A172 (cell line): ENCODE measurements at places on chromosomes 4 and X. TPM values are rescaled to one million over a fixed set of nuclear protein-coding genes. Genes with fewer than 3 reads are reported as not detected.

GRCh38 chr4:38920186-38920585, 52.6 kb downstream of the FAM114A1 start:
- no peak for DNase-seq

DNA sequence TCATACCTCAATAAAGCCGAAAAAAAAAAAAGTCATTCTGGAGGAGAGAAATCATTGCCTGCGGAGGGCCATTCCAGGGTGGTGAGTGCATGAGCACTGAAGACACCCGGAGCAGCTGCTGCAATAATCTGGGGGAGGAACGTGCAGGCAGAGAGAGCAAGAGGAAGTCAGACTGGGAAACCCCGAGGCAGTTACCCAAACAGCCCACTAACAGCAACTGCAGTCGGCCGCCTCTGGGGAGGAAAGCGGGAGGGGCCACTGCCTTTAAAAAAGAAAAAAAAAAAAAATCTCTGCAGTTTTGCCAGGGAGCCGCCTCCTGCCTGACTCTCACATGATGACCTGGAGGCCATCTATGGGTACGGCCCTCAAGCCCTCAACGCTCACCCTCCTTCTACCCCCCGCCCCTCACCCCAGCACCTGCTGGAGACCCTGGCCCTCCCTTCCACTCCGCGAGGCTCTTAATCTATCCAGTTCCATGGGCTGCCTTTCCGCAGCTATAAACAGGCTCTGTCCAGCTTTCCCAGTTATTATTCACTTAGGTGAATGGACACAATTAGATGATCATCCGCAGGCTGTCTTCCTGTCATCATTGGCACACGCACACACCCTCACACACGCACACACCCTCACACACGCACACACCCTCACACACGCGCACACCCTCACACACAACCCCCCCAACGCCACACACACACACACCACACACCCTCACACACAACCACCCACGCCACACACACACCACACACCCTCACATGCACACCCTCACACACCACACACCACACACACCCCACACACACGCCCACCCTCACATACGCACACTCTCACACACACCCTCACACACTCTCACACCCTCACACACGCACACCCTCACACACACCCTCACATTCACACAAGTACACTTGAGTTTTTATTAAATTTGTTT, 3.4 kb upstream of the AVPR2 start:
- peak; percentile 94 for DNase-seq

GRCh38 chrX:75746891-75747639, 38.0 kb downstream of the MAGEE2 start:
- peak; percentile 1 for DNase-seq

- no peak for DNase-seq
Measured at GRCh38 chrX:20205927-20206708, 60.6 kb downstream of the RPS6KA3 start.

DNA sequence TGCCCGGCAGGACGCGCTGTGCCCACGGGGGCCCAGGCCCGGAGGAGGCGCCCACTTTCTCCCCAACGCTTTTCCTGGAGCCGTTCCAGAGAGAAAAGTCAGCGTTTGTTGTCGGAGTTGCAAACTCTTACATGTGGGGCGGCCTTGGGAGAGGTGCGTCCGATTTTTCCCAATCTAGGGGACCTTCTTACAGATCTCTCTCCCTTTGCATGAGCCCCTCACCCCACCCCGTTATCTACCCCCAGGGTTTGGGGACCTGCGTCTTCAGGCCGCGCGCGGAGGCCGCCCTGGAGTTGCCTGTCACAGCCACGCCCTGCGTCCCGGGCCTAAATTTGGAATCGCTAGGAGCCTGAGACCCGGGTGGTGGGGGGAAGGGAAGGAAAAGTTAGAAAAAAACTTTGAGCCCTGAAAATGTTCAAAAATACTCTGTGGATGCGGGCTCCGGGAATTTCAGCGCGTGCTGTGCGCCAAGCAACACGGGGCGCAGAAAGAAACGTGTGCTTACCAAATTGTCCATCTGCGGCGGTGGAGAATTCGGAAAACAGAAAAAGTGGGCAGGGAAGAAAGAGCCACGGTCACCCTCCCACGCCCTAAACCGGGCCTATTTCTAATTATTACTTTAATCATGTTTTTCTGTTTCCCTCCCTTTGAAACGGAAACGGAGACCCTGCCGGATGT, 587 bp downstream of the CD99 start:
- peak; percentile 44 for DNase-seq

GRCh38 chrX:24860140-24860539, 155.6 kb downstream of the ARX start:
- no peak for DNase-seq

GRCh38 chrX:107982356-107982755, at the start of gene TEX13B:
Gene TEX13B, minus strand, starts transcription at chrX:107982370. Its CDS starts 243 bp downstream, at chrX:107982127.
- no peak for DNase-seq

GRCh38 chr4:123941306-123941705, 544.7 kb downstream of the SPRY1 start:
- no peak for DNase-seq

GRCh38 chr4:181959121-181959520, 284.1 kb upstream of the TENM3 start:
- DNase-seq: peak; percentile 78

DNA sequence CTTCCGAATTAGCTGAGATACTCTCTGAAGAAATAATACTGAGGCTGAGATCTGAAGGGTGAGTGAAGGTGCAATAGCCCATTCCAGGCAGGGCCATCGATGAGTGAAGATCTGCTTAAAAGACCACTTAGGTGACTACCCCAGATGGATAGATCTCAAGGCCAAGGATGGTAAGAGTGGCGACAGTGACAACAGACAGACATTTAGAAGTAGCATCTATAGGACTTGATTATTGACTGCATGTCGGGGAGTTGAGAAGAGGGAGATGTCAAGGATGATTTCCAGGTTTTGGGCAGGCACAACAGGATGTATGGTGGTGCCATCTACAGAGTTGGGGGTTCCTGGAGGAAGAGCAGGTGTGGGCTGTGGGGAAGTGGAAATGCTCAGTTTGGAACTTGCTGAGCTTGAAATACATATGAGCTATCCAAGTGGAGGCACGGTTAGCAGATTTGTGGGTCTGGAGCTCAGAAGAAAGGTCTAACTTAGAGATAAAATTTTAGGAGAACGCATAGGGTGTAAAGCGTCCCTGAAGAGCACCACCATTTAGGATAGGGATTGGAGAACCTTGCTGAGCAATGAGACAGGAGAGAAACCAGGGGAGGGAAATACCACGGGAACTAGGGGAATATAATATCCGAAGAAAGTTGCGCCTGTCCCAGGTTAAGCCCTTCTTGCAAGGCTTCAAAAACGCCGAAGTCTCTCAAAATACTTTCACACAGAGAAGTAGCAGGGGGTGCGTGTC, 688 bp downstream of the UFSP2 start:
- DNase-seq: peak; percentile 13

DNA sequence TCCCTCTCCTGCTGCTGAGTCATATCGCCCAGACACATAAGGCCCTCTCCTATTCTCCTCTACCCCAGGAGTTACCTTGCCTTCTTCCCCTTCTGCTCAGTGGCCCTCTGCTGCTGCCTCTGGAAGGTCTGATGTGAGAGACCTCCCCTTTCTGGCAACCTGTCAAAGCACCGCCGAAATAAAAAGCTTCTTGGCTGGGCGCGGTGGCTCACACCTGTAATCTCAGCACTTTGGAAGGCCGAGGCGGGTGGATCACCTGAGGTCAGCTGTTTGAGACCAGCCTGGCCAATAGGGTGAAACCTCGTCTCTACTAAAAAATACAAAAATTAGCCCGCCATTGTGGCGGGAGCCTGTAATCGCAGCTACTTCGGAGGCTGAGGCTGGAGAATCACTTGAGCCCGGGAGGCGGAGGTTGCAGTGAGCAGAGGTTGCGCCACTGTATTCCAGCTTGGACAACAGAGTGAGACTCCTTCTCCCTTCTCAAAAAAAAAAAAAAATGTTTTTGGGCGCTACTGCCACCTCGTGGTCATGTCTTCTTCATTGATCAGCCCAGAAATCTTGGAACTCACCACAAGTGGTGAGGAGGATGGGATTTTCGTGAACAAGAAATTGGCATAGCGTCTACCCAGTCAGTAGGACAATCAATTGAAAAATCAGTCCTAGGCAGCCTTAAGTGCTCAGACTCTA, 8.6 kb upstream of the ZXDA start:
- DNase-seq: no peak

GRCh38 chr4:21819086-21819485, 129.5 kb downstream of the KCNIP4 start:
- no peak for DNase-seq

DNA sequence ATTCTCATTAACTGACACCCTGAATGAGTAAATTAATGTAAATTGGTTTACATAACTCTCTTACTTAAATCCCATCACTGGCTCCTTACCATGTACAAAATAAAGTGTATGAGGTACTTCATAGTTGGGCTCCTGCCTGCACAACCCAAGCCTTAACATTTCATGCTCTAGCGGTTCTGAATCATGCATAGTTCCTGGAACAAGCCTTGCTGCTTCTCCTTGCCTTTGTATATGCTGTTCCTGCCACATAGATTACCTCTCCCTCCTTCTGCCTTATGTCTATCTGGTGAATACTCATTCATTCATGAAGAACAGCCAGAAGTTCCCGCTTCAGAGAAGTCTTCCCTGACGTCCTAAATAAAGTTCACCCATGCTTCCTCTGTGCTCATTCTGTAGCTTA, 594.7 kb downstream of the SMARCA1 start:
- no peak for DNase-seq

- DNase-seq: no peak
Measured at GRCh38 chrX:68652326-68653170, 5.1 kb downstream of the STARD8 start.

- DNase-seq: no peak
Measured at GRCh38 chr4:102244878-102245535, 100.3 kb downstream of the SLC39A8 start.

DNA sequence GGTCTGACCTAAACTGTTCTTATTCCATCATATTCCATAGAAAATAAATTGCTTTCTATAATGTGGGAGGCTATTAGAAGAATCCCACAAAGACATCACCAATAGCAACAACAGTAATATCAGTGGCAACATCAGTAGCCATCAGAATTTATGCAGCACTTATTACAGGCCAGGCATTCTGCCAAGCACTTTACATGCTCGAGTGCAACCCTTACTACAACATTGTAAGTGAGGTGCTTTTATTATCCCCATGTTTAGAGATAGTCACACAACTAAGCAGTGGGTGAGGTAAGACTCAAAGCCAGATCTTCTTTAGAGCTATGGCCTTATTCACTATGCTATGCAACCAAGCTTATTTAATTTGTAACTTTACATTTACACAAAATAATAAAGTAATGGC, 317.1 kb upstream of the BMP3 start:
- no peak for DNase-seq

DNA sequence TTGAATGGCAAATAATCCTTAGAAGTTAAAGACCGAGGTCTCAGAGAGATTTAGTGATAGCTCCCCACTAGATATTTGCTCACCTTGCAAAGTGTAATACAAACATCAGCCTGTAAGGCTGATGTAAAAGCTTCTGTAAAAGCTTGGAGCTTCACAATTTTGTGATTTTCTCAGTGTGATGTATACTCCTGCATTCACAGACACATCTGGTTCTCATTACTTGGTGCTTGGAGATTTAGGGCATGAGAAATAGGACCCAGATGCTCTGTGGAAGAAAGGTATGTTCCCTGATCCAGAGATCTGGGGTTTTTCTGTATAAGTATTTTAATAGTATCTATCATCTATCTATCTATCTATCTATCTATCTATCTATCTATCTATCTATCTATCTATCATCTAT, 1664.3 kb downstream of the C4orf33 start:
- DNase-seq: no peak

- no peak for DNase-seq
Measured at GRCh38 chrX:47214435-47215077, 3.9 kb upstream of the CDK16 start.

- no peak for DNase-seq
Measured at GRCh38 chr4:181477591-181477990, 765.6 kb upstream of the TENM3 start.

GRCh38 chr4:105603158-105603557, 50.7 kb downstream of the ARHGEF38 start:
- DNase-seq: no peak

DNA sequence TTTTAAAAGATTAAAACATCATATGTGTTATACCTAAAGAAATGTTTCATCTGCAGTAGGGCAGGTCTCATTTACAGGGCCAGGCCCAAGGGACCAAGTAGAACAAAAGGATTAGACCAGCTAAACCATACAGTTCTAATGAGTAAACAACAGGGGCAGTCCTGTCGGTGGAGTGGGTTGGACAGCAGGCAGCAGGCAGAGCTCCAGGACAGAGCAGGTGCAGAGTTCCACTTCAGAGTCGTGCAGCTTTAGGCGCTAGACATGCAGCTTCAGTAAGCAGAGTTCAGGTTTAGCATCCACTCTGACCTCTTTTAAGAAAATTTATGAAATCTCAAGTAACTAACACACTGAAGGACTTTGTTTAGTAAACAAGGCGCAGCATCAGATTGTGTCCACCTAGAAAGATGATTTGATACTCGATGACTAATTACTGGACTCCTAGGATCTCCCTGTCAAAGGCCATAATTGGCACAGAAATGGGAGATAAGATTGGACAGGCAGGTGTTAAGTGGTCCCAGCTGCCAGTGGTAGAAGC, 487.7 kb upstream of the INTU start:
- no peak for DNase-seq

GRCh38 chr4:75490155-75490554, 24.0 kb downstream of the RCHY1 start:
- no peak for DNase-seq

DNA sequence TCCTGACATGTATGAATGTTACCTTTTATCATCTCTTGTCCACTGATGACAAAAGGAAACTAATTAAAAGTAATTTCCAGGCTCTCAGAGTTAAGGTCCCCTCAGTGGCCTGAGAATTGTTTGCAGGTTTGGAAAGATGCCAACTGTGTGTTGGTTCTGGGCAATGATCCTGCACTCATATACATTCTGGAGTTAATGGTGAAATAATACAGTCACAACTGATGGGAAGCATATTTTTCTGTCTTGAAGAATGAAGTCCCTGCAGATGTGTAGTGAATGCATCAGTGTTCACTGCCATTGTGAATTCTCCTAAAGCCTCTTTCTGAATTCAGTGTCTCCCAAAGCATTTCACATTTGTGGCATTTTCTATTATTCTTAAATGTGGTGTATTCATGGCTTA, 238.1 kb upstream of the PPP1R2C start:
- no peak for DNase-seq

GRCh38 chr4:128277856-128278255, 9.8 kb downstream of the PGRMC2 start:
- DNase-seq: no peak

DNA sequence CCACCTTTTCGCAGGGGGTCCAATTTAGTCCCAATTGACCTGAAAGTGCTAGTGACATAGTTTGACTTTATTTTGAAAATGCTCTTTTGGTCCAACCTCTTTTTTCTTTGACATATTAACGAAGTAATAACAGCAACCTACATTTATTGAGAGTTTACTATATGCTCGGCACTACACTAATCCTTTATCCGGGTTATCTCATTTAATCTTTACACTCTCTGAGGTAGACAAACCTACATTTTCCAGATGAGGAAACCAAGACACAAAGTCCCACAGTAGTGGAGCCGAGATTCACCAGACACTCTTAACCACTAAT, 307 bp upstream of the ATRX start:
- DNase-seq: no peak

- no peak for DNase-seq
Measured at GRCh38 chr4:2341911-2342652, 76.4 kb downstream of the ZFYVE28 start.

IL15 gene
- total RNA-seq: 7.8 and 8.2 TPM in 2 replicates

IQCM gene
- total RNA-seq: 0.21 and 0.65 TPM in 2 replicates

GDPD2 gene
- total RNA-seq: 0.07 and 0.12 TPM in 2 replicates

RNF212 gene
- not detected in 2 replicates for total RNA-seq

PTPN13 gene
- total RNA-seq: 5.9 and 7.0 TPM in 2 replicates

EGFL6 gene
- not detected in 2 replicates for total RNA-seq

ELMOD2 gene
- total RNA-seq: 29.8 and 38.8 TPM in 2 replicates

SCARB2 gene
- total RNA-seq: 113 and 136 TPM in 2 replicates
